ENCODE measurements at places on chromosomes 4 and X. TPM values are rescaled to one million over a fixed set of nuclear protein-coding genes. Genes with fewer than 3 reads are reported as not detected.

GRCh38 chrX:149563359-149563758, 13.6 kb upstream of the HSFX3 start:
- DNase-seq: no peak

DNA sequence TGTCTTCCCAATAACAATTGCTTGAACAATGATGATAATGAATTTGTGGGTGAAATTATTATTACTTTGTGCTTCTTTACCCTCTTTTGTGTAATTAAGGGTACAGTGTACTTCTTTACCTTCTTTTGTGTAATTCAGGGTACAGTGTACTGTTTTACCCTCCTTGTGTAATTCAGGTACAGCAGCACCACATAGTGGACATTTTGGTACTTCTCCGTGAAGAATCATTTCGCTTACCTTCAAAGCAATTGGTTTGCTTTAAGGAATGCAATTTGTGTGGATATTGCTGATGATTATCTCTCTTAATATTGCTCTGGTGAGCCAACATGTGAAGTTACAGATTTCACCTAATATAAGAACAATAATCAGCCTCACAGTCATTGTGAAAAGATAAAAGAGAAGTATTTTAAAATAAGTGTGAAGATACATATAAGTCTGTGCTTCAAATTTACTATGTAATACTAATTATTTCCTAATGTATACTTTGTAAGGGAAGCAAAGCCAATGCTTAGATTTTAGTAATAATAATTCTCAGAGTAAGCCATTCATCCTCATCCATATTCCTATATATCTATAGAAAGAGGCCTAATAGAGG, 27.2 kb upstream of the SEC24B start:
- no peak for DNase-seq

DNA sequence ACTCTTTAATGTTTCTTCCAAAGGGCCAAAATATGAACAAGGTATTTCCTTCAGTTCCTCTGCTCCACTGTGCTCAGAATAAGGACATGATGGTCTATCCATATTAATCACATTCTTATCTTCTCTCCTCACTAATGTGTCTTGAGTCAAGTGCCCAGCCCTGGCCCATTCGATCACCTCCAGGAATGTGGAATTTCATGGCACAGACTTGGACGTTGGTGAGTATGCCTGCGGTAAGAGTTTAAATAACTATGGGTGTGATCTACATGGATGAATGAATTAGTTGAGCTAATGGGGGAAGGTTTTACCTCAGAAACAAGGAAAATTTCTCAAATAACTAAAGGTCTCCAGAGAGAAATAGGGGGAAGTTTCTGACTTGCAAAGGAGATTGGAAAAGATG, 174.0 kb downstream of the NPFFR2 start:
- no peak for DNase-seq

GRCh38 chr4:6688879-6689505, 4.7 kb upstream of the S100P start:
- DNase-seq: peak; percentile 55

DNA sequence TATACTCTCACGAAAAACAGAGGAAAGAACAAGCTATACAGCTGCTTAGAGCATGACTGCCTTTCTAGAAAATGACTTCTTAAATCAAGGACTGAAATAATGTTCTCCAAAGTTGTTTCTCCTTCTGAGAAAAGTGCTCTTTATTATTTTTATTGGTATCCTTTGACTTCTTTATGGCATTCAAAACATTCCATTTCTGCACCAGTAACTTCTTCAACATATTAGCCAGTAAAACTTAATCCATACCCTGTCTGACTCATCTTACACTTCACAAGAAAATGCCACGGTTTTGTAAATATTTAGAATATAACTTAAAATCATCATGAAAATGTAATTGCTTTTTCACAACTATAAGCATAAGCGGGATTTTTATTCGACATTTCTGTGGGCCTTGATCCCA, 180.4 kb downstream of the NR3C2 start:
- DNase-seq: no peak

DNA sequence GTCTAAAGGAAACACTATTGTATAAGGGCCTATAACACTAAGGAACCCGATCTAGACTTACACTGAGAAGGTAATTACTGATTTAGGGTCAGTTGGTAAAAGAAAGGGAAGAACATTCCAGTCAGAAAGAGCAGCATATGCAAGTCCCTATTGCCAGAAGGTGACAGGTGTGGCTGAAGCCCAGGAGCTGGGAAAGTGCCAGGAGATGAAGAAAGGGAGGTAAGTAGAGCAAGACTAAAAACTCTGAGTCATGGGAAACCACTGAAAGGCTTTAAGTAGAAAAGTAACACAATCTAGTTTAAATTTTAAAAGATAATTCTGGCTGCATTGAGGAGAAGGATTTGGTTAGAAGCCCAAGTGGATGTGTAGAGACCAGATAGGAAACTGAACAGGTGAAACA, 77.7 kb upstream of the INTU start:
- DNase-seq: no peak

- no peak for DNase-seq
Measured at GRCh38 chr4:147096667-147097604, 151.3 kb upstream of the TTC29 start.

DNA sequence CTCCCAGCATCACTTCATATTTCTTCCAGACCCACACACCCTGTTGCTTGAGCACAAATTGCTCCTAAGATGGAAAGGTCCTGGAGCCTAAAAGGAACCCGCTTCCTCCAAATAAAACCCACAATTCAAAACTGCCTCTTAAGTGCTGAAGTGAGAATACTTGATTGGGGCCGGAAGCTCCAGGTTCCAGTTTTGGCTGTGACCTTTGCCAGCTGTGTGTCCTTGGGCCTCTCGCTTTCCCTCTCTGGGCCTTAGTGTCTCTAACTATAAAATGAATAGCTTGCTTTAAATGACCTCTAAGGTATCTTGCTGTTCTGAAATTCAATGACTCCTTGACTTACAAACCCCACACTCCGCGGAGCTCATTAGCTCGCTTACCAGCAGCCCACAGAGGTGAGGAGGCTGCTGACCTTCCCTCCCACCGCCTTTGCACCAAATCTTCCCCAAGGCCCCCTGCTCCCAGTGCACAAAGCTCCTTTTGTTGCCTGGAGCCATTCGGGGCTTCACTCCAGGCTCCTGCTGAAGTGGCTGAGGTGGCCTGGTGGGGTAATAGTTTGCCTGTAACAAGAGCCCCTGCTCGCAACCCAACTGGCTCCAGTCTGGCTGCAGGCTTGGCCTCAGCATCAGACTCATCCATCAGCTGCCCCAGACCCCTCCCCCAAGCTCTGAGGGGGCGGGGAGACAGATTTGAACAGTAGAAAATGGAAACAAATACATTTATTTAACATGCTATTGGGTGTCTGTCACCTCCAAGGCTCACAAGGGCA, 21.8 kb downstream of the STARD8 start:
- DNase-seq: no peak

The PAGE5 gene
- not detected for total RNA-seq

The PSMD10 gene
- total RNA-seq: 49.9 TPM

The ADAM29 gene
- total RNA-seq: not detected

The IL3RA gene
- not detected for total RNA-seq

The ARSJ gene
- total RNA-seq: 6.3 TPM

The HSD17B13 gene
- not detected for total RNA-seq
